ENCODE measurements at places on chromosomes 7 and 10. TPM values are rescaled to one million over a fixed set of nuclear protein-coding genes. Genes with fewer than 3 reads are reported as not detected.

TLL2 gene
- 0.13 TPM for total RNA-seq

BAIAP2L1 gene
- 4.2 TPM for total RNA-seq

WNT2 gene
- total RNA-seq, result 0.20 TPM

NPY4R gene
- total RNA-seq, result 0.07 TPM

POU6F2 gene
- not detected for total RNA-seq

ANKRD30A gene
- not detected for total RNA-seq

IFRD1 gene
- total RNA-seq, result 107 TPM

Data from smooth muscle cell of the pulmonary artery (primary cell).